ENCODE measurements at places on chromosomes 12 and 14.

- no peak for DNase-seq
Measured at GRCh38 chr12:110791589-110791988, 48.9 kb upstream of the PPP1CC start.

DNA sequence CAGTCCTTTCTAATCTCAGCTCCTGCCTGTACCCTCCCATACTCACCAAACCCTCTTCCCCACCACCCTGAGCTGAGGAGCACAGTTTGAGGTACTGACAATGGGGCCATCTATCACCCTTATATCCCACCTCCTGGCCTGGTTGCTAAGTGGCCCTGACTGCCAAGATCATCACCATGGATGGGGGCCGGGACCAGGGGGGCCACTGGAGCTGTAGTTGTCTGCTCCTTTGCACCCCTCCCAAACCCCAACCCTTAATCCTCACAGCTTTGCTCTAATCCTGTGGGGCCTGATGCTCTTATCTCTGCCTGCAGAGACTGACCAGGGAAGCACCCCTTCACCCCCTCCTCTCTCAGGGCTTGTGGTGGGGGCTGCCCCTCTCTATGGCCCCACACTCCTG lies 395 bp upstream of the GNB3 start:
- DNase-seq: no peak

DNA sequence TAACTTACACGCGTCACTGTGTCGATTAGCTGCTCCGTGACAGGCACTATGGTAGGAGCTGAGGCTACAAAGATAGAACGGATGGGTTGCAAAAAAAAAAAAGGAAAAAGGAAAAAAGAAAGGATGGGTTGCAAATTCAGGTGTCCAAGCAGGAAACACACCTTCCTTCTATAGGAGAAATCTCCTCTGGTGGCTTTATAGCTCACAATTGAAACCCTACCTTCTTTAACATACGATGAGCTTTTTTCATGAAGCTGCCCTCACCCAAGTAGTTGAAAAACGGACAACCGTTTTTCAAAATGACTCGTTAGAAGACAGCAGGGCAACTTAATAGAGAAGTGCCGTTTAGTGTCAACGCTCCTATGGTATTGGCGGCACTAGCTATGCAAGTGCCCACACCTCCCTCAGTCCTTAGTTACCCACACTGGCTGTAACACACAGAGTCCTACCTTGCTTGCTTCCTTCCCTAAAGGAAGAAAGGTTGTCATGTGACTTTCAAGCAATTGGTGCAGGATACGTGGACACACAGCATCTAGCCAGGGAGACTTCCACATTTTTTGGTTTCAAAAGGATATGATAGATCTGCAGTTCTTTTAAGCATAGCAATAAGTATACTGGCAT lies 682 bp upstream of the TRIP11 start:
- DNase-seq: peak; percentile 11

DNA sequence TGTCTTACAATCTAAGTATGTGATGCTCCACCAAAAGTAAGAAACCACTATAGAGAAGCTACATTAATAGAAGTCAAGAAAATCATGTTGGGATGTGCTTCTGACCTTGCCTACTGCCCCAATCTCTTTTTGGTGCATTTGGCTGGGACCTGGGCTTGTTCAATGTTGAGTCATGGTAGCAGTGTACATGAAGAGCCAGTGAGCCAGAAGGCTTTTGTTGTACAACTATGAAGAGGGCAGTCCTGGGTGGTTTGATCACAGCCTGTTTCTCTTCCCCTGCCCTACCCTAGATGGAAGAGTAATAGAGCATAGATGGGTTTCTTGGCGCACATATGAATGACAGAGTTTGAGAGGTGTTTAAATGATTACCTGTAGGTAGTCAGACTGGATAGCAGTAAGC lies 56.4 kb downstream of the UBR7 start:
- DNase-seq: no peak

DNA sequence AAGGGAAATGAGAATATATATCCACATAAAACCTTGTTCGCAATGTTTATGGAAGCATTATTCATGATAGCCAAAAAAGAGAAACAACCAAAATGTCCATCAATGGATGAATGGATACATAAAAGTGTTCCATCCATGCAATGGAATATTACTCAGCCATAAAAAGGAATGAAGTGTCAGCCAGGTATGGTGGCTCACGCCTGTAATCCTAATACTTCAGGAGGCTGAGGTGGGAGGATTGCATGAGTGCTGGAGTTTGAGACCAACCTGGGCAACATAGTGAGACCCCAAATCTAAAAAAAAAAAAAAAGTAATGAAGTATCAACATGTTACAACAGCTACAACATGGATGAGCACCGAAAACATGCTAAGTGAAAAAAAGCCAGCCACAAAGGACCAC lies 23.6 kb upstream of the C12orf76 start:
- DNase-seq: no peak

DNA sequence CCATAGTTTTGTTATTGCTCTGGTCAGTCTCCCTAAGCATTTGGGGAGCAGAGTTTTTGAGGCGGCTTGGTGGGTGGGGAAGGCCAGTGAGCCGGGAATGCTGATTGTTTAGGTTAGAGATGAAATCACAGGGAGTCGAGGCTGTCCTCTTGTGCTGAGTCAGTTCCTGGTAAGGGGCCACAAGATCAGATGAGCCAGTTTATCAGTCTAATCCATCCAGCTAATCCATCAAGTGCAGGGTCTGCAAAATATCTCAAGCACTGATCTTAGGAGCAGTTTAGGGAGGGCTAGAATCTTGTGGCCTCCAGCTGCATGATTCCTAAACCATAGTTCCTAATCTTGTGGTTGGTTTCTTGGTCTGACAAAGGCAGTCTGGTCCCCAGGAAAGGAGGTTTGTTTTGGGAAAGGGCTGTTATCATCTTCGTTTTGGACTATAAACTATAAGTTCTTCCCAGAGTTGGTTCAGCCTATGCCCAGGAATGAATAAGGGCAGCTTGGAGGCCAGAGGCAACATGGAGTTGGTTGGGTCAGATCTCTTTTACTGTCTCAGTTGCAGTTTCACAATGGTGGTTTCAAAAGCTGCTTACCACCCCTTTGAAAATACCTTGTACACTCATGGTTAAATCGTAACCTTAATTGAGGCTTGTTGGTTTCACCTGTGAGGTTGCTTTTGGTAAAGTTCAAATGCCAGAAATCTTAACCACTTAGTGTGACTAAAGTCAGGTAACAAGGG lies 33.6 kb upstream of the HIGD1C start:
- DNase-seq: no peak

GRCh38 chr14:29111554-29111953 lies 345.0 kb downstream of the FOXG1 start:
- DNase-seq: no peak

GRCh38 chr12:91781114-91781513 lies 364.5 kb downstream of the BTG1 start:
- no peak for DNase-seq

All from activated CD4-positive, alpha-beta T cell treated with anti-CD3 and anti-CD28 coated beads for 48 hours (primary cell).